Urinary bladder (tissue), 4 donors: ENCODE measurements at places on chromosomes 12 and 14.

GRCh38 chr14:94282991-94283723 is 9.9 kb downstream of the SERPINA10 start:
- DNase-seq = no peak

DNA sequence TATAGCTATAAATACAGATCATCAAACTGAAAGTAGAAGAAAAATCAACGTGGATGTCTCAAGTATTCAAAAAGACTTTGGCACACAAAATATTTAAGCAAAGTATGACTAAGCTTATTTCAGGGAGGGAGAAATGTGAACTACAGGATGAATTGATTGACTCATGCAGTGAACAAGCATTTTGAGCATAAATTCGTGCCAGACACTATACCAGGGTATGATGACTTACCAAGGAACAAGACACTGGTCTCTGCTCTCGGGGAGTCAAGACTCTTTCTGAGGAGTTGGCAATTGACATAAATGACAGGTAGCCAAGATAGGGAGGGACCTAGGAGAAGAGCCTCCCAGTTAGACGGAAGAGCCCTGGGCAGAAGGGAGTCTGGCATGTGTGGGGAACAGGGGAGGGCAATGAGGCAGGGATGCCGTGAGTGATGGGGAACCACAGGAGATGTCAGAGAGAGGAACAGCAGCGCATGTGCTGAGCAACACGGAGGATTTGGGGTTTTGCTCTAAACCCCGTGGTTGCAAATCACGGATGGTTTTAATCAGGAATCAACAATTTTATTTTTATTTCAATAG is 115.2 kb downstream of the TMEM132D start:
- DNase-seq = no peak

- DNase-seq = no peak
Observed at GRCh38 chr14:59294662-59294992, 106.2 kb downstream of the DAAM1 start.

DNA sequence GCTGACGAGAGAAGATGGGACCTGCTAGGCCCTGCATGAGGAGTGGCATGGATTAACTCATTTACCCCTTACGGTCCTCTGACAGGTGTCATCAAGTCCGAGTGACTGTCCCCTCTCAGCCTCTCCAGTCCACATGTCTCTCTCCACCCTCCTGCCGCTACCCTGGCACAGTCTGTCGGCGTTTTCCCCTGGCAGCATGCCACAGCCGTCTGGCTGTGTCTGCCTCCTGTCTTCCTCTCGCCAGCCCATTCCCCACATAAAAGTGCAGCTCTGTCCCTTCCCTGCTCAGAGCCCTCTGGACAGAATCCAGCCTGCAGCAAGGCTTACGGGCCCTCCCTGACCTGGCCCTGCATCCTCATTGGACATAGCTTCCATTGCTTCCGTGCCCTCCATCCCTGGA is 45.6 kb downstream of the UBE3B start:
- DNase-seq = no peak
